Fibroblast of skin of back (primary cell): ENCODE measurements at places on chromosomes 11 and 22.
A peak's percentile ranks its signal among the peaks of the same experiment; 100 is the strongest.

GRCh38 chr11:130216591-130217132, 57.1 kb downstream of the ST14 start:
- no peak for DNase-seq

DNA sequence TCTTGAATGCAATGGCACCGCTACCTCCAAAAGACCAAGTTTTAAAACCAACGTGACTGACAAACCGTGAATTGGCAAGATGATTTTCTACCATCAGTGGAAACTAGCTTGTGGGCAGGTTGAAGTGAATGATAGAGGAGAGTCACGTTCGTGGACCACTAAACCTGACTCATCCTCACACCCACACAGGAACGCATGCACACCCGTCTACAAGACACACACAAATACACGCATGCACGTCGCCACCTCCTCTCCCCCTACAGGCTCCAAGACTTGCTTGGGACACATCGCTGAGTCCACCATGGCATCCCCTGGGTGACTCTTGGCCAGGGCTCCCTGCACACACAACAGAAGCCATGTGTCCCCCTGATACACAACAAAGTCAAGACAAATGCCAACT, 14.4 kb downstream of the TMPRSS6 start:
- no peak for DNase-seq

GRCh38 chr11:78038697-78039313, 15.7 kb upstream of the KCTD14 start:
- DNase-seq = no peak

GRCh38 chr11:82701847-82702520, 31.7 kb downstream of the FAM181B start:
- DNase-seq = peak; percentile 36

DNA sequence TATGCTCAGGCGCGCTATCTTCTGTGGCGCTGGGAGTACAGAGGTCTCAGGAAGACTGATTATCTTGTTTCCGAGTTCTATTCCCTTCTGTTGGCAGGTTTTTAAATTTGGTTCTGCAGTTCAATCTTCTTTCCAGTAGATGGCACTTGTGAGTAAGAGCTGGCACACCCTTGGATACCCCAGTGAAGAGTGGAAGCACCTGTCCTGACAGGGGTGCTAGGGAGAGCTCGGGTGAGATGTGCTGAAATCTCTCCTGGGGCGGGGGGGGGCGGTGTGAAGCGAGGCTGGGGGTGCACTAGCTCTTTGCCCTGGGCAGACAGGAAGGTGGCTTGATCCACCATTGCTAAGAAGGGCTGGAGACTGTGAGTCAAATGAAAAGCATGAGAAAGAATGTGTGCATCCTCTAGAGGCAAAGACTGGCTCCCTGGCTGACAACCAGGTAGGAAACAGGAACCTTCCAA, 679.9 kb upstream of the CCDC179 start:
- peak; percentile 59 for DNase-seq

GRCh38 chr11:122337241-122337640, 221.2 kb upstream of the BLID start:
- DNase-seq = no peak

- no peak for DNase-seq
Measured at GRCh38 chr11:40393511-40393910, 1065.9 kb downstream of the LRRC4C start.

GRCh38 chr22:49036513-49036912, 791.2 kb downstream of the BRD1 start:
- no peak for DNase-seq

DNA sequence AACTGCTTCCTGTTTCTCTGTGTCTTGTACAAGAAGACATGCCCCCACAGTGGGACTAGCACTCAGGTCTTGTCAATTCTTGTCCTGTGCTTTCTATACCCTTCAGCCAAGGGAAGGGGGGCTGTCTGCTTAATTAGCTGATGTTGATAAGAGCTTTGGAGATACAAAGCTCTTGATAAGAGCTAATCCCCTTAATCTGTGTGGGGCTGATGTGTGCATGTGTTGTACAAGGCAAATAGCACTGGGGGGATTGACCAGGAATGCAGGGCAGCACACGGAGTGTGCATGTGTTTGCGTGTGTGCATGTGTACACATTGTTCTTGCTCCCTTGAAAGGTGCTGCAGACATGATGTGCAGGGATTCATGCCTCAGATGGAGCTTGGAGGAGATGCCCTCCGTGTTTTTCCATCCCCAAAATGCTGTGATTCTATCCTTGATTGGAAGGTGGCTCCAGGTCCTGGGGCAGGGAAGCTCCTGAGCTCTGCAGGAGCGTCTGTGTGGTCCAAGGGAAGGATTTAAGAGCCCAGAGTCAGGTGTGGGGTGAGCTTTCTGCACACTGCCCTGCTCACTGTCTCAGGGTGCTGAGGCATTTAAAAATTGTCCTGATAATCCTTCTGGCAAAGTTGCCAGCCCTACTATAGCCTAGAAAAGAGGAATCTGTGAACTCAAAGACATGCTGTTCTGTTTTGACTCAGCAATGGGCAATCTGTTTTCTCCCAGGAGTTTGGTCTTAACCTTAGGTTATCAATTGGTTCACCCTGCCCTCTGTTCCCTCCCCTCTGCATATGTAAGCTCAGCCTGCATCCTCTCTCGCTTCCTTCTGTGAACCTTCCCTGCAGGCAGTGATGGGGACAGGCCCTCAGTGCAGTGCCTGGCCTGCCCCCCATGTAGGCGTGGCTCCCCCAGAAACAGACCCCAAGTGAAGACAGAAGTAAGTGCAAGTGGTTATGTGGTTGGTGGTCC, 102.0 kb downstream of the GRIK4 start:
- no peak for DNase-seq

- DNase-seq = no peak
Measured at GRCh38 chr22:23775779-23776375, 3.2 kb downstream of the MMP11 start.

- no peak for DNase-seq
Measured at GRCh38 chr11:113494021-113494420, 18.8 kb upstream of the DRD2 start.

GRCh38 chr11:69468911-69469885, 12.3 kb upstream of the LINC01488 start:
- no peak for DNase-seq

DNA sequence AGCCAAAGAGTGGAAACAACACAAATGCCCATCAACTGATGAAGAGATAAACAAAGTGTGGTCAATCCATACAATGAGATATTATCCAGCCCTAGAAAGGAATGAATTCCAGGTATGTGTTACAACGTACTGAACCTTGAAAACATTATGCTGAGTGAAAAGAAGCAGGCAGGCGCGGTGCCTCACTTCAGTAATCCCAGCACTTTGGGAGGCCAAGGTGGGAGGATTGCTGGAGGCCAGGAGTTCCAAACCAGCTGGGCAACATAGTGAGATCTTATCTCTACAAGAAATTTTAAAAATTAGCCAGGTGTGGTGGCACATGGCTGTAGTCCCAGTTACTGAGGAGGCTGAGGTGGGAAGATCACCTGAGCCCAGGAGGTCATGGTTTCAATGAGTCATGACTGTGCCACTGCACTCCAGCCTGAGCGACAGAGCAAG, 24.6 kb upstream of the TESMIN start:
- DNase-seq = no peak

DNA sequence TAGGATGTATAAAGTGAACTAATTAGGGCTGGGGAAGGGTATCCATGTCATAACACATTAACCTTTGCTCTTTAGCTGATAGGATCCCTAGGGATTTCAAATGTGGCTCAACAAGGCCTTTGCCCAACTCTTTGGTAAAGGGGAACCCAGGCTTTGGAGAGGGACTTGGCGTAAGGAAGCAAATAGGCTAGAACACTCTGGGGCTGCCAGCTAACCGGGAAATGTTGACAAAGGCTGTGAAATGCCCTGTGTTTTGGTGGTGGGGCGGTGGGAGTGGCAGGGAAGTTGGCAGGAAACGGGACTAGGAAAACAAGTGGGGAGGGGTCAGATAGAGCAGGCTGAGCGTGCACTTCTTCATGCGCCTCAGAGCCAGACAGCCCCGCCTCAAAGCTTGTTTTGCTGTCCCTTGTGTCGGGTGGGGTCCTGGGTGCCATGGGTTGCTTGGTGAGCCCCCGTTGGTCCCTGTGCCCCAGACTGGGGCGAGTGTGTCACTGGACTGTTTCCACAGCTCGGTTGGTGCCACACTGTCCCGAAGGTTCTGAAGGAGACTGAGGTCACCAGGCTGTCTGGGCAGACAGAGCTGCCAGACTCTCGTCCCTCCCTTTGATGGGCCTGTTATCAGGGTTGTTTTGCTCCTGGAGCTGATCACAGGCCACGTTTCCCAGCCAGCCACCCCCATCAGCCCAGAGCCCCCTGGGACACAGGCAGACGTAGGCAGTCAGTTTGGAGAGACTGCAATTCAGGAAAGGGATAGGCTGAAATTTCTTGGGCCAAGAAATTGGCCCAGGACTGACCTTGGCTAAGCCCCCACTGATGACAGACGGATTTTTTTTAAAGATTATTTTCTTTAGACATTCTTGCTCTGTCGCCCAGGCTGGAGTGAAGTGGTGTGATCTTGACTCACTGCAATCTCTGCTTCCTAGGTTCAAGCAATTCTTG, 19.6 kb downstream of the KCTD21 start:
- DNase-seq = peak; percentile 96

DNA sequence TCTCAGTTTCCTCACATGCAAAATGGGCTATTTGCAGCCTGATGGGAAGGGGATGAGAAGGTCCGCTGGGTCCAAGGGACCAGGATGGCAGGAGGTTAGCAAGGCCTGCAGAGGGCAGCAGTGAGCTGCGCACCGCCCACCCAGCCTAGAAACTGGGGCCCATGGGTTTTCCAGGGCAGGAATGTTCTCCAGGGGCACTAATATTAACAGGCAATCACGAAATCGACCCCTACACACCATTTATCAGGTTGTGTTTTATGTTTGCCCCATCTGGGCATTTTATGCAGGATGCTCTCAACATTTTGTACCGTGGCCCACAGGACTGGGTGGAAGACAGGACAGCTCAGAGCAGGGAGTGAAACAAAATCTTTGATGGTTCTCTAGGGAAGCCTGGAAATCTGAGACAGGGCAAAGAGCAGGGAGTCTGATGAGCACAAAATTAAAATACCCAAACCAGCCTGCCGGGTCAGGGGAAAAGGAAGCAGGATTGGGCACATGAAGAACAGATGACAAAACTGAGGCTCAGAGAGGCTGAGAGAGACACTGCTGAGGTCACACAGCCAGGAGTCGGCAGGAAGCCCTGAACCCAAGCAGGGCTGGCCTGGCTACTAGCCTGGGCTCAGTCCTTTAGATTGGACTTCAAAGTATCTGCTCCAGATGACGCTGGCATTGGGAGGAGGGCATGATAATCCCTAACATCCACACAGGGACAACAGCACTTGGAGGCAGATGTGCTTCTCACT, 1.6 kb upstream of the BCR start:
- peak; percentile 48 for DNase-seq

DNA sequence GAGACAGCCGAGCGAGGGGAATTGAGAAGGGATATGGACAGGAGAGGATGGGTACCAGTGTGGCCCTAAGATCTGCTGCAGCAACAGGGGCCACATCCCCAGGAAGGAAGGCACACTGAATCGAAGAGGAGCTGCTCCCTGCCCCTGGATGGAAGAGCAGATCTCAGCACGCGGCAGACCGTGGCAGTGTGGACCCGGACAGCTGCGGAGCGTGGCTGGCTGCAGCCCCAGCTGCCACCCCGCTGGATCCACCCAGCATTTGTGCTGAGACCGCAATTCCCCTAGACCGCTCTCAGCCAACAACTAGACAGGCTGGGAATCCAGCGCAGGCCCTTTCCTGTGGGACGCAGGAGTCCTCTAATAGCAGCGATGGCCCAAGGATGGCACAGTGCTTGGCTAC, 94.7 kb downstream of the NECTIN1 start:
- no peak for DNase-seq

GRCh38 chr11:111324277-111324720, 26.0 kb downstream of the POU2AF3 start:
- peak; percentile 37 for DNase-seq

- DNase-seq = no peak
Measured at GRCh38 chr11:34970033-34970432, 53.6 kb downstream of the PDHX start.
